ENCODE measurements at places on chromosomes 4 and X.

- no peak for DNase-seq
These were observed 122.1 kb upstream of the GUCY1A1 start for GRCh38 chr4:155544547-155544946.

DNA sequence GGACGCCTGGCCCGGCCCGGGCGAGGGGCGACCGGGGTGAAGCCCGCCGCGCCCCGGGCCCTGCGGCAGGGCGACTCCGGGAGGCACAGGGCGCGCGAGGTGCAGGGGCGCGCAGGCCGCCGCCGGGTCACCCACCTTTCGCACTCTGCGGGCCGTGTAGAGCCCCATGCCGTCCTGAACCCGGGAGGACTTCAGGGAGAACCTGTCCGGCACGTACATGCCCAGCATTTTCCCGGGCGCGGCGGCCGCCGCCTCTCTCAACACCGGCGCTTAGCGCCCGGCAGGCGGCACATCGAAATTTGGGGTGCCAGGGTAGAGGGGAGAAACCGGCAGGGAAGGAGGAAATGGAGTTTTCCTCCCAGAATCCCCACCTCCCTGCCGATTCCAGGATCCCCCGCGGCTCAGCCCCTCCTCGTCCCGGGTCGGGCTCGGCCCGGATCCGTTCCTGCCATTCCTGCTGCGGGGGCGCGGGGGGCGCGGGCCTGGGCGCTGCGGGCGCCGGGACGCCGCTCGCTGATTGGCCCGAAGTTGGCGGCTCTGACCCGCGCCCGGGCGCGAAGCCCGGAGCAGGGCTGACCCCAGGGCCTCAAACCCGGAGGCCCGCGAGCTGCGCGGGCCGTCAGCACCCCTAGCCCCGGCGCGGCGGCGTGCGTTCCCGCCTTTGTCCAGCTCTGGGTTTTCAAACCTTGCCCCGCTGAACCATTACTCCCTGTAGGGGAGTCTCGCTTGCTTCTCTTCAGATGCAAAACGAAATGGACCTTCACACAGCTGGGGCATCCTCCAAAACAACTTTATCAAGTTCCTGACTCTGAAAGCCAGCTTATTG lies at the start of gene PRDM5:
Gene PRDM5, minus strand, starts transcription at position 346 of the 826 bp plus-strand sequence. Its CDS starts 118 bp downstream, at position 228.
- no peak for DNase-seq

DNA sequence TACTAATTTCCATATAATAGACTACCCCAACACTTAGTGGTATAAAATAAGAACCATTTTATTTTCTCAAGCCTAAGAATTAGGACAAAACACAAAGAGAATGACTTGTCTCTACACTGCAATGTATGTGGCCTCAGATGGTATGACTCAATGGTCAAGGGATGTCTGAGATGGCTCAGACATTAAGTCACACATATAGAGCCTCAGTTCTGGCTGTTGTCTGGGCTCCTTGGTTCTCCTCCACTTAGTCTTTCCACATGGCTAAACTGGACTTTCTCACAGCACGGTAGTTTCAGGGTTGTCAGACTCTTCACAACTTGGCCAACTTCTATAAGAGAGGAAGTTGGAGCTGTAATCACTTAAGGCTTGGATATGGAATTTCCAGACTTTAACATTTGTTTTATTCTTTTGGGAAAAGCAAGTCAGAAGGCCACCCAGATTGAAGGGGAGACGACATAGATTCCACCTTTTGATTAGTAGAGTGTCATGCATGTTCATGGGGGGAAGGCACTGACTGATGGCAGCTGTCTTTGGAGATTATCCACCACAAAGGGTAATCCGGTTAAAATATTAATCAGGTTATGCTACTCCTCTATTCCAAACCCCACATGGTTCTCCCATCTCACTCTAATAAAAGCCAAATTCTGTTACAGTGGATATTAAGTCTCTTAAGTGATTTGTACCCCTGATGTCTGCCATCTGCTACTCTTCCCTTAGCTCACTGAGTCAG lies 9.4 kb downstream of the IL15 start:
- DNase-seq, result no peak

- DNase-seq, result no peak
These were observed 6.0 kb downstream of the EREG start for GRCh38 chr4:74370912-74371311.
